ENCODE measurements at places on chromosomes 16 and 17. TPM values are rescaled to one million over a fixed set of nuclear protein-coding genes. Genes with fewer than 3 reads are reported as not detected.
A peak's percentile ranks its signal among the peaks of the same experiment; 100 is the strongest.

Gene TMEM88
- 1.8 TPM for total RNA-seq

GRCh38 chr17:70041061-70041460 is 34.0 kb upstream of the KCNJ16 start:
- no peak for DNase-seq

DNA sequence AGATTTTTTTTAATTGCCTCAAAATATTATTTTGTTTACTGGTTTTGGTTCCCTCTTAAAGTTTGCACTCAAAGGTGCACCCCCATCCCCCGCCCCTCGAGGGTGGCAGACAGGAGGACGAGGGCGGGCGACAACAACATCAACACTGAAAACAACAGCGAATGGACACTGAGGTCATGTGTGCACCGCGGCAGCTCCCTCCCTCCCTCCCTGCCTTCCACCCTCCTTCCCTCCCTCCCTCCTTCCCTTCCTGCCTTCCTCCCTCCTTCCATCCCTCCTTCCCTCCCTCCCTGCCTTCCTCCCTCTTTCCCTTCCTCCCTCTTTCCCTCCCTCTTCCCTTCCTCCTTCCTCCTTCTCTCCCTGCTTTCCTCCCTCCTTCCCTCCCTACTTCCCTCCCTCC is 1.5 kb upstream of the OSGIN1 start:
- no peak for DNase-seq

- DNase-seq, result peak; percentile 79
Observed at GRCh38 chr17:8935191-8935590, 30.3 kb downstream of the PIK3R5 start.

- DNase-seq, result no peak
Observed at GRCh38 chr17:38925263-38925995, at the start of gene LASP1NB. Gene LASP1NB (plus strand): TSS chr17:38925614.

- peak; percentile 96 for DNase-seq
Observed at GRCh38 chr16:30091474-30092372, at the start of gene TBX6. Gene TBX6 (minus strand): TSS chr16:30091924. CDS start chr16:30091193, 731 bp downstream.

Gene NPIPA5
- 11.4 TPM for total RNA-seq
